ENCODE measurements at places on chromosomes 5 and 9. TPM values are rescaled to one million over a fixed set of nuclear protein-coding genes. Genes with fewer than 3 reads are reported as not detected.
A peak's percentile ranks its signal among the peaks of the same experiment; 100 is the strongest.

Gene C9orf152
- total RNA-seq, result not detected

DNA sequence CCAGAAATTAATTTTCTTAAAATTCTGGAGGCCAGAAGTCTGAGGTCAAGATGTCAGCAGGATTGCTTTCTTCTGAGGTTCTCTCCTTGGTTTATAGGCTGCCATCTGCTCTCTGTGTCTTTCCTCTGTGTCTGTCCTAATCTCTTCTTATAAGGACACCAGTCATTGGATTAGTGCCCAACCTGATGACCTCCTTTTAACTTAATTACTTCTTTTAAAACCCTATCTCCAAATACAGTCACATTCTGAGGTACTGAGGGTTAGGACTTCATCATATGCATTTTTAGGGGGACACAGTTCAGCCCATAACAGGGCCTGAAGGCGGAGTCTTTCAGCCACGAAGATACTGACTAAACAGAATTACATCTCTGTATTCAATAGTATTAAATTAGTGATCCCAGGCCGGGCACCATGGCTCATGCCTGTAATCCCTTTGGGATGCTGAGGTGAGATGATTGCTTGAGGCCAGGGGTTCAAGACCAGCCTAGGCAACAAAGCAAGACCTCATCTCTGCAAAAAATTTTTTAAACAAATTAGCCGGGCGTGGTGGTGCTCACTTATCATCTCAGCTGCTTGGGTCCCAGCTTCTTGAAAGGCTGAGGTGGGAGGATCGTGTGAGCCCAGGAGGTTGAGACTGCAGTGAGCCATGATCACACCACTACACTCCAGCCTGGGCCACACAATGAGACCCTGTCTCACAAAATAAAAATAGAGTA lies 5.9 kb upstream of the RPS6 start:
- H3K27ac ChIP-seq, result no peak overlapping the region
- H3K4me1 ChIP-seq, result peaks cover 11% of the 10 kb centered on the region
- peaks cover 2% of the 10 kb centered on the region for H3K27me3 ChIP-seq
- H3K36me3 ChIP-seq, result peaks cover 4% of the 10 kb centered on the region
- H3K4me3 ChIP-seq, result no peak overlapping the region

DNA sequence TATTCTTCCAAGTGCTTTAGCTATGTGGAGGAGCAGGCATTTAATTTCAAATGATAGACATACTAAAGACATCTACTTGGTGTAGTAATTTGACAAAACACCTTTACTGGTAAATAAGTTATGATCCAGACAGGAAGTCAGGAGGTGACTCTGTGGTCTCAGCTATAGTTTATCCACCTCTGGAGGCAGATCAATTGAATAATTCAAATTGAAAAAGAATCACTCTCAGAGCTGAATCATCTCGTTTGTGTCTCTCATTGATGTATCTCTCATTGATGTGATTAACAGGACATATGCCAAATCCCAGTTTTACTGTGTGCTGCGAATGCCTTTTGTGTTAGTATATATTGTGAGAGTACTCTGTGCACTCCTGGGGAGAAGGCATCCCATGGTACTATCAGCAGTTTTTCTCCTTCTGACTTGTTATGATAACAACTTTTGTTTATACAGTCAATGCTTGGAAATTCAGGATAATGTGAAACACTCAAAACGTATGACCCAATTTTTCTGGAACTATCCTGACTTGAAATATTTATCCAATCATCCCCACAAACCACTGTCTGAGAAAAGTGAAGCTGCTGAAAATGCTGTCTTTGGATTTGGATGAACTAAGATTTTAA lies 48.5 kb upstream of the DAB2 start:
- no peaks in the 10 kb centered on the region for H3K36me3 ChIP-seq
- H3K4me3 ChIP-seq, result no peak overlapping the region
- H3K27ac ChIP-seq, result no peak overlapping the region
- no peaks in the 10 kb centered on the region for H3K4me1 ChIP-seq

DNA sequence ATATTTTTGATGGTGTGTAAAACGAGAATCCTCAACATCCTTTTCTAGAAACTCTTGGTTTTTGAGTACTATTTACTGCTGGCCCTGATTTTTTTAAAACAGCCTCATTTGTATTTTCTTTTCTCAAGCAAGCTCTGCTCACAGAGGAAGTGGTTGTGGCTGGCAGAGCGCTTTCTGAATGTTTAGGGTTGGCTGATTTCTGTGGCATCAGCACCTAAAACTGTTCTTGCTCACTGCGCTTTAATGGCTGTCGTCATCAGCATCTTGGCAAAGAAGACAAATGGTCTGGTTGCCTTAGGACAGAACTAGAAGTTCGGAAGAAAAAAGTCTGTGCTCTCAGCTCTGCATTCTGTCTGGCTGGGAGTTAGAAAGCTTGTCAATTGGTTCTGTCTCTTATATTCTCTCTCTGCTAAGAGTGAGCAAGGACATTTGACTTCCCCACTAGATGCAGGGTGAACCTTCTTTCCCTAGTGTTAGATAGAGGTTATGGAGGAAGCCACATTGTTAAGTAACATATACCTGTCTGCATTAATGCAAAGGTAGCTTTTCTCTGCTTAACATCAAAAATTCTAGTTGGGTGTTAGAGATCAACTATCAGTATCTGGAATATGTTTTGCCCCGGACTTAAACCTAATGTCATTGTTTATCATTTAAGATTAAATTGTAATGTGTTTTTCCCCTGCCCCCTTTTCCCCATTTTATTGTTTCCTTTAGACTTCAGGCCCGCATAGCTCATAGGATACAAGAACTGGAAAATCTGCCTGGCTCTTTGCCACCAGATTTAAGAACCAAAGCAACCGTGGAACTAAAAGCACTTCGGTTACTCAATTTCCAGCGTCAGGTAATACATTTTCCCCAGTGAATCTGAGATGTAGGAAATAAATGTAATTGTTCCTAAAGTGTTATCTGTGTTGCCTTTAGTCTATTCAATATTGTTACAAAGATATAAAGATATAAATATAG lies 39.0 kb downstream of the SMARCA2 start:
- peak overlapping the region; percentile 49 for H3K4me3 ChIP-seq
- H3K4me1 ChIP-seq, result peaks cover 44% of the 10 kb centered on the region
- peak; percentile 85 for DNase-seq
- peaks cover 36% of the 10 kb centered on the region for H3K36me3 ChIP-seq
- no peaks in the 10 kb centered on the region for H3K27me3 ChIP-seq

DNA sequence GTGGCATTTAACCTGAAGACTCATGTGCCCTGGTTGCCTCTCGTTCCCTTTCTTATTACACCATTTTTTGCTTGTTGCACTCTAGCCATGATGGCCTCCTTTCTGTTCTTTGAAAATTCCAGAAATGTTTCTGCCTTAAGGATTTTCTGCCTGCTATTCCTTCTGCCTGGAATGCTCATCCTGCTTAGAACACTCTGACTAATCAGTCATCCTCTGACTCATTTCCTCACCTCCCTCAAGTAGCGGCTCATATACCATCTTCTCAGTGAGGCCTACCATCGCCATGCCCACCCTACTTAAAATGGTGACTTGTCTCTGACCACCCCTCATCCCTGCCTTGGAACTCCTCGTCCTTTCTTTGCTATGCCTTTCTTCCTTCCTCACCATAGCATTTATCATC lies 68.8 kb downstream of the KIF4B start:
- H3K36me3 ChIP-seq, result no peaks in the 10 kb centered on the region
- no peak overlapping the region for H3K4me3 ChIP-seq
- DNase-seq, result no peak
- H3K27ac ChIP-seq, result no peak overlapping the region
- H3K27me3 ChIP-seq, result peaks cover 6% of the 10 kb centered on the region

Gene HMMR
- total RNA-seq, result 95.2 TPM

DNA sequence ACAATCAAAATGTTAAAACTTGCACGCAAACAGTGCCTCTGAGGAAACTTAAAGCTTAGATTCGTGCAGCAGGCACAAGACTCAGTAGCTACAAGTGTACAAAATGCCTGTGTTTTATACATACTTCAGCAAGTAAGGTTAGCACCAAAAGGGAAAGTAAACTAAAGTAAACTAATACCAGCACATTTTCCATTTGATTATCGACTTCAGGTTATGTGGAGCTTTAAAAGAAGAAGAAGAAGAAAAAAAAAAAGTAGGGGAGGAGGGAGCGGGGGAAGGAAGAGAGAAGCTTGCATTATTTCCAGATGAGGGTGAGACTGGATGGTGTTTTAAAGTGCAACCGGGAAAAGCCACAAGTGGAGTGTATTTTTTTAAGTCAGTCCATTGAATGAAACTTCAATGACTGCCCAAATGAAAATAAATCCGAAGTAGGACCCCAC lies 596 bp upstream of the ADAMTS6 start:
- H3K4me3 ChIP-seq, result no peak overlapping the region
- peak overlapping the region; percentile 85 for H3K27ac ChIP-seq
- H3K4me1 ChIP-seq, result peaks cover 7% of the 10 kb centered on the region

DNA sequence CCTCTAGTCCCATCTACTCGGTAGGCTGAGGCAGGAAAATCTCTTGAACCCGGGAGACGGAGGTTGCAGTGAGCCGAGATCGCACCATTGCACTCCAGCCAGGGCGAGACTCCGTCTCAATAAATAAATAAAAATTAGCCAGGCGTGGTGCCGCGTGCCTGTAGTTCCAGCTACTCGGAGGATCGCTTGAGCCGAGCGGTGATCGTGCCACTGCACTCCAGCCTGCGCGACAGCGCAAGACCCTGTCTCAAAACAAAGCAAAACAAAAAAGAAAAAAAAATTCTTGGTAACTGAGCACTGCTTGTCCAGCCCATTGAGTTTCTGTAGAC lies 710 bp upstream of the WDR55 start:
- H3K27ac ChIP-seq, result peak overlapping the region; percentile 95
- peaks cover 72% of the 10 kb centered on the region for H3K36me3 ChIP-seq
- H3K27me3 ChIP-seq, result no peaks in the 10 kb centered on the region
- DNase-seq, result no peak
- peaks cover 26% of the 10 kb centered on the region for H3K4me1 ChIP-seq

GRCh38 chr5:150851039-150851438 lies 4.7 kb downstream of the IRGM start:
- no peaks in the 10 kb centered on the region for H3K27me3 ChIP-seq
- H3K4me1 ChIP-seq, result peaks cover 21% of the 10 kb centered on the region
- no peaks in the 10 kb centered on the region for H3K36me3 ChIP-seq
- no peak for DNase-seq
- H3K27ac ChIP-seq, result no peak overlapping the region

Gene GFRA3
- total RNA-seq, result not detected

DNA sequence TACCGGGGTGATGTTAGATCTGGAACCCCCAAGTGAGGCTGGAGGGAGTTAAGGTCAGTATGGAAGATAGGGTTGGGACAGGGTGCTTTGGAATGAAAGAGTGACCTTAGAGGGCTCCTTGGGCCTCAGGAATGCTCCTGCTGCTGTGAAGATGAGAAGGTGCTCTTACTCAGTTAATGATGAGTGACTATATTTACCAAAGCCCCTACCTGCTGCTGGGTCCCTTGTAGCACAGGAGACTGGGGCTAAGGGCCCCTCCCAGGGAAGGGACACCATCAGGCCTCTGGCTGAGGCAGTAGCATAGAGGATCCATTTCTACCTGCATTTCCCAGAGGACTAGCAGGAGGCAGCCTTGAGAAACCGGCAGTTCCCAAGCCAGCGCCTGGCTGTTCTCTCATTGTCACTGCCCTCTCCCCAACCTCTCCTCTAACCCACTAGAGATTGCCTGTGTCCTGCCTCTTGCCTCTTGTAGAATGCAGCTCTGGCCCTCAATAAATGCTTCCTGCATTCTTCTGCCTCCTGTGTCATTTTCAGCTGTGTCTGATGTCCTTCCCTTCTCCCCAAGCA lies 2.3 kb upstream of the MYOZ3 start:
- H3K27me3 ChIP-seq, result no peaks in the 10 kb centered on the region
- H3K4me3 ChIP-seq, result no peak overlapping the region
- H3K36me3 ChIP-seq, result no peaks in the 10 kb centered on the region
- H3K27ac ChIP-seq, result no peak overlapping the region
- H3K4me1 ChIP-seq, result peaks cover 3% of the 10 kb centered on the region

GRCh38 chr5:442335-443238 lies at the start of gene EXOC3:
EXOC3 (plus strand) TSS chr5:443176; CDS start chr5:446206, 3,030 bp downstream.
- peaks cover 24% of the 10 kb centered on the region for H3K36me3 ChIP-seq
- H3K27ac ChIP-seq, result peak within 1 kb of the TSS; percentile 93
- H3K27me3 ChIP-seq, result no peaks in the 10 kb centered on the region
- peak; percentile 72 for DNase-seq
- H3K4me3 ChIP-seq, result peak within 1 kb of the TSS; percentile 96

DNA sequence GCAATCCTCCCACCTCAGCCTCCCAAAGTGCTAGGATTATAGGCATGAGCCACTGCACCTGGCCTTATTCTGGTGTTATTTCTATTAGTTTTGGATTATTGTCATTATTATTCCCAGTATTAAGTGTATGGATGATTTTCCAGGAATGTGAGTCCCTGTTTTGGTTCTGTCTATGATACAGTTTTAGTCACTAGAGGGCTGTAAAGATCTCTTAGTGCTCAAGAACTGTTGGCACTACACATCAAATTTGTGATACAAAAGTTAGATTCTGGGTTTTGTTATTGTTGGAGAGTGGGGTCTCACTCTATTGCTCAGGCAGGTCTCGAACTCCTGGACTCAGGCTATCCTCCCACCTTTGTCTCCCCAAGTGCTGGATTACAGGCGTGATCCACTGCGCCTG lies 12.1 kb downstream of the CCL28 start:
- H3K27me3 ChIP-seq, result no peaks in the 10 kb centered on the region
- H3K4me1 ChIP-seq, result peaks cover 20% of the 10 kb centered on the region
- peaks cover 15% of the 10 kb centered on the region for H3K36me3 ChIP-seq
- H3K27ac ChIP-seq, result no peak overlapping the region

Gene PCDHA13
- not detected for total RNA-seq

GRCh38 chr5:83102364-83102980 lies 25.1 kb downstream of the XRCC4 start:
- H3K36me3 ChIP-seq, result peaks cover 2% of the 10 kb centered on the region
- H3K4me3 ChIP-seq, result no peak overlapping the region
- H3K27ac ChIP-seq, result no peak overlapping the region
- no peak for DNase-seq
- H3K27me3 ChIP-seq, result no peaks in the 10 kb centered on the region

GRCh38 chr9:133990366-133991213 lies 1.5 kb downstream of the VAV2 start:
- H3K4me3 ChIP-seq, result peak overlapping the region; percentile 54
- peaks cover 3% of the 10 kb centered on the region for H3K27me3 ChIP-seq
- no peak for DNase-seq
- H3K4me1 ChIP-seq, result peaks cover 2% of the 10 kb centered on the region

DNA sequence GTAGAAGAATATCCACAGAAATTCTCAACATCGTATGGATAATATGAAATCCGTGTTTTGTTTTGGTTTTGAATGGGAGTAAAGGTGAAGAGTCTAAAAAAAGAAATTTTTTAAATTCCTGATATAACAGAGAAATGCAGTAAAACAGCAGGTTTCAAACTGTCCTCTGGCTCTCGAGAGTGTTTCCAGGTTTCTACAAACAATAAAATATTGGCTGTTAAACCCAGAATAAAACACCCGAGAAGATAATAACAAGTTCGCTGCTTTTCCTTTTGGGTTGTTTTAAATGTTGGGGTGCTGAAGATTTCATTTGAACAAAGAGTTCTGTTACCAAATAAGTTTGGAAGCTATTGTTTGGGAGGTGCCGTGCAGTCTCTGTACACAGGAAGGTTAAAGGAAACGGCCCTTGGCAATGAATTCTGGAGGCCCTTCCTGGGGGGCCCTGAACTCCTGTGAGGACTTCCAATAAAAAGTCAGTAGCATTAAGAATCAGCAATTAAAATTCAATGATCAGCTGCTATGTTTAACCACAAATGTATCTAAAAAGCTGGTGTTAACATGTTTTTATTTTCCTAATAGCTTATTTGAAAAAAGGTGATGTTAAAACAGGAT lies 215.8 kb downstream of the TSSK1B start:
- H3K4me3 ChIP-seq, result no peak overlapping the region
- no peaks in the 10 kb centered on the region for H3K27me3 ChIP-seq
- peaks cover 5% of the 10 kb centered on the region for H3K4me1 ChIP-seq
- no peak overlapping the region for H3K27ac ChIP-seq
- H3K36me3 ChIP-seq, result no peaks in the 10 kb centered on the region
- no peak for DNase-seq

Gene ZNF300
- 1.2 TPM for total RNA-seq

GRCh38 chr9:89038382-89039103 lies 47.3 kb downstream of the S1PR3 start:
- DNase-seq, result no peak
- peaks cover 20% of the 10 kb centered on the region for H3K27me3 ChIP-seq
- no peaks in the 10 kb centered on the region for H3K4me1 ChIP-seq
- no peak overlapping the region for H3K27ac ChIP-seq

Gene LHX3
- total RNA-seq, result not detected

Measured in activated CD8-positive, alpha-beta T cell treated with anti-CD3 and anti-CD28 coated beads for 36 hours (primary cell).